Stimulated activated effector memory CD8-positive, alpha-beta T cell treated with anti-CD3 and anti-CD28 coated beads, Interleukin-12 subunit alpha, Interleukin-12 subunit beta, amount 100 ng/mL, for 72 hours (primary cell): ENCODE measurements at places on chromosomes 11 and 22.
A peak's percentile ranks its signal among the peaks of the same experiment; 100 is the strongest.

DNA sequence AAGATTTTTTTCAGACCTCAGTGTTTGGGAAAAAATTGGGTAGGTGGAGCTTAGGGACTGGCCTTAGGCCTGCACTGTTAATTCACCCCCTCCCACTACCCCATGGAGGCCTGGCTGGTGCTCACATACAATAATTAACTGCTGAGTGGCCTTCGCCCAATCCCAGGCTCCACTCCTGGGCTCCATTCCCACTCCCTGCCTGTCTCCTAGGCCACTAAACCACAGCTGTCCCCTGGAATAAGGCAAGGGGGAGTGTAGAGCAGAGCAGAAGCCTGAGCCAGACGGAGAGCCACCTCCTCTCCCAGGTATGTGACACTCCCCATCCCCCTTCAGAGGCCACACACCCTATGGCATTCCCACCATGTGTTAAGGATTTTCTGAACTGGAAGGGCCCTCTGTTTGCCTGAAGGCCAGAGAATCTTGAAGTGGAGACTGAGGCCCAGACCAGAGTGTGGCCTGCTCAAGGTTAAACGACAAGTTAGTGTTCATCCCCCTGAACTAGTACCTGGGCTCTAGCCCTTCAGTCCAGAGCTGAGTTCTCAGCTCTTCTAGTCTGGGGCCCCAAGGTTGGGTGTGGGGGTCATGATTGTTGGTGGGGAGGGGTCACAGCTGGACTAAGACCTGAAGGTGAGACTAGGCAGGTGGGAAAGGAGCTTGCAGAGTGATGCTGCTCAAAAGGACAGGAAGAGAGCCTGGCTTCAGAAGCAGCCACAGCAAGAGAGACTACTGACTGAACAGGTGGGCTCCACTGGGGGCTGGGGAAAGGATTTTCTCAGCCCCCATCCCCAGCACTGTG is 2.3 kb upstream of the FOLR1 start:
- no peak for DNase-seq

- no peak for DNase-seq
Observed at GRCh38 chr11:44865866-44866272, 84.8 kb downstream of the TP53I11 start.

DNA sequence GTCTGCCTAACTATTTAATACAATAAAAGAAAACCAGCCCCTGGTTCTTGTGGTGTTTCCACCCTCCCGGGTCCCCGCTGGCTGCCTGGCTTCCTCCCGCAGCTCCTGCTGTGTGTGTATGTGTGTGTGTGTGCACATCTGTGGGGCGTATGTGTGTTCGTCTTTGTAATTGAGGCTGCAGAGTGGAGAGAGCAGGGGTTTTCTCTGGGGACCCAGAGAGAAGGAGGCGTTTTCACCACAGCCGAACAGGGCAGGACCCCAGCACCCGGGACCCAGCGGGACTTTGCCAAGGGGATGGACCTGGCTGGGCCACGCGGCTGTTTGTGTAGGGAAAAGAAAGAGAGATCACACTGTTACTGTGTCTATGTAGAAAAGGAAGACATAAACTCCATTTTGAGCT is 42.7 kb downstream of the IGLL1 start:
- DNase-seq, result no peak

- DNase-seq, result no peak
Observed at GRCh38 chr11:78332174-78332866, 85.3 kb downstream of the GAB2 start.

DNA sequence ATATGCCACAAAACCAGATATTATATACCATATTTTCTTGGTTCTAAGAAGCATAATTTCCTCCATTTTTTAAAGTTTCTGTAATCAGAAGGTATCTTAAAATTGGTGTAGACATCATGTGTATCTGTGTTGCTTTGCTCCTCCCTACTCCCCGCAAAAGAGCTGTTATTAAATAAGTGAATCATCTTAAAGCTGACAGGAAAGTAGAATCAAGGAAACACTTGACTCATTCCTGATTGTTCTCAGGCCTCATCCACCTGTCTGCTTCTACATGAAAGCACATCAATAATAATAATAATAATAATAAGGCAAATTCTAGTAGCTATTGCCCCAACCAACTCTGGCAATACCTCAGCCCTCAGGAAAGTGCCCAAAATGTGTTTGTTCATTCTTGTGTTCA is 26.2 kb upstream of the GUCY1A2 start:
- DNase-seq, result no peak

DNA sequence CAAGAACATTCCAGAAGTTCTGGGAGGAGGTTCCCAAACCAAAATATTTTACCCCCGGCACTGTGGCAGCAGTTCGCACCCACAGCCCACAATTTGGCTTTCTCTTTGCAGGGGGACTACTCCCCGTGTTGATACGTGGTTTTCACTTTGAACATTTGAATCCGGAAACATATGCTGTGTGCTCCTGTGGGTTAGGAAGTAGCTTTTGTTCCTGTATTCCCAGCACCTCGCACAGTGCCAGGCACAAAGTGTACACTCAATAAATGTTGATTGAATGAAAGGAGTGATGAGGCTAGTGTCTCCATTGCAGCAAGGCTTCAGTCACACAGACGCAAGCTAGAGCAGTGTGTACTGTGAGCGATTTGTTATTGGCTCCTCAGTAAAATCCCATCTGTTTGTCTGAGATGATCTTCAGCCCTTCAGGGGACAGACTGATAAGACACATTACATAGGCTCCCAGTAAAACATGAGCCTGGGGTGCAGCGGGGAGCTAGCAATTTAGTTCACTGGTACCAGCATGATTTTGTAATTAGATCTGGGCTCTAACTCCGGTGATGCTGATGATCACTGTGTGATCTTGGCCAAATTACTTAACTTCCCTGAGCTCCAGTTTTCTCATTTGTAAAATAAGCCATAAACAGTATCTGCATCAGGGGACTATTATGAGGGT is 2.2 kb downstream of the LAYN start:
- no peak for DNase-seq

GRCh38 chr11:955154-956063 is 29.7 kb downstream of the AP2A2 start:
- no peak for DNase-seq

DNA sequence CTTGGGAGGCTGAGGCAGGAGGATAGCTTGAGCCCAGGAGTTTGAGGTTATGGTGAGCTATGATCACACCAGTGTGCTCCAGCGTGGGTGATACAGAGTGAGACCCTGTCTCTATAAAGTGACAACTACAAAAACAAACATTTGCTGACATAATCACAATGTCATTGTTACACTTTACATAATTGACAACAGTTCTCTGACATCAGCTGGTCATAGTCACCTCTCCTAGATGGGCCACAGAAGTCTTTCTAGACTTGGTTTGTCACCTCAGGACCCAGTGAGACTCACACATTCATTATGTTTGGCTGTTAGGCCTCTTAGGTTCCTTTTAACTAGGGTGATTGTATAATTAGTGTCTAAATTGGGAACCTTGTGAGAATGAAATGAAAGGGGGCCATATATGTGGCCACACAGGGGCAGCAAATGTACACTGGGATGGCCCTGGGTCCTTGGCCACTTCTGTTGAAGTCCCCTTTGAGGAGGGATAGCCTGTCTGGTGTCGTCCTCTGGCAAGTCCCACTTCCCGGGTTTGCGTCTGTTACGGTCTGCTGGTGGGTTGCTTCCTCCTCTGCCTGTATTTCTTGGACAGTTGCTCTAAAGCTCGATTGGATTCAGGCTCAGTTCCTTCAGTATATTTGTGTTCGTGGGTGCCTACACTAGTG is 5.8 kb upstream of the PPIL2 start:
- DNase-seq, result no peak

- DNase-seq, result no peak
Observed at GRCh38 chr11:31768749-31769640, 42.1 kb downstream of the PAX6 start.

- no peak for DNase-seq
Observed at GRCh38 chr11:120442031-120442430, 69.5 kb upstream of the GRIK4 start.

DNA sequence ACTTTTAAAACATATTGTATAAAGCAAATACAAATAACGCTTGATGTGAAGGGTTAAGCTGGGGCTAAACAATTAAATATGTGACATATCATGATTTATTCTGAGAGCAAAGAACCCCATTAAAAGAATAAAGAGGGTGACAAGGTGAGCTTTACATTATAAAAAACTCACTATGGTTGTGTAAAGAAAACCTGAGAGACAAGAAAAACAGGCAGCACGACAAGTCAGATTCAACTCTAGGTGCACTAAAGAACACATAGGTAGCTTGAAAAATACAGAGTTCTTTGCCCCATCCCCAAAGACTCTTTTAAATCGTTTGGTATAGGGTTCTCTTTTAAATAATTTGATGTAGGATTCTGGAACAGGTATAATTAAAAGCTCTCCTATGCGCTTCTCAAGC is 63.5 kb downstream of the LUZP2 start:
- no peak for DNase-seq

DNA sequence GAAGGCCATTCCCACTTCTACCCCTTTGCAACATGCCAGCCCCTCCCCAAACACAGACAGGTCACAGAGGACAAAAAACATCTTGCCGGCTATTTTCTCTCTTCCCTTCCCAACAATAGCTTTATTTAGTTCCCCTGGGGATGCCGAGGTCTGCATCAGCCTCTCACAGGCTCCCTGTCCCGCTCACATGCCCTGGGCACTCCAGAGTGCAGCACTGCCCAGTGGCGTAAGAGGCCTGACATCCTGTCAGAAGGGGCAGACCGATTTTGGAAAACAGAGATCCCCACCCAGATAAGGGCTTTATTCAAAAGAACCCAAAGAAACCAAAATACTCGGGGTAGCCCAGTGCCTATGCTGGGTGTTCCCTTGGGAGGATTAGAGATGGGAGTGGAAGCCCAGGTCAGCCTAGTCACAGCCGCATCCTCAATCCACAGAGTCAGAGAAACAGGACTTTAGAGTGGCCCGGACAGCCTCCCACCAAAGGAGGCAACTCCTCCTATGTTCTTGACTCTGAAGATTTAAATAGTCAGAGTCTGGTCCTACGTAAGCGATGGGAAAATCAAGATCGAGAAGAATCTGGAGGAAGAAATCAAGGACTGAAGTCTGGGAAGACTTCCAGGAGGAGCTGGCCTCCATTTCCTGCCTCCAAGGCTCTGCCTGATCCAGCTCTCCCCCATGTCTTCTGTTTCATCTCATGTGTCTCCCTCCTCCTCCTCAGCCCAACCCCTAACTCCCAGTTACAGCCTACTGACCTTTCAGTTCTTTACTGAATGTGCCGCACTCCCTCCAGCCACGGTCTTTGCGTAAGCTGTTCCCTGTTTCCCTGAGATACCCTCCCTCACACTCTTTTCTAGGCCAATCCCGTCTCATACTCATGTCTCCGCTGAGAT is 129.3 kb downstream of the FBXO7 start:
- DNase-seq, result no peak

DNA sequence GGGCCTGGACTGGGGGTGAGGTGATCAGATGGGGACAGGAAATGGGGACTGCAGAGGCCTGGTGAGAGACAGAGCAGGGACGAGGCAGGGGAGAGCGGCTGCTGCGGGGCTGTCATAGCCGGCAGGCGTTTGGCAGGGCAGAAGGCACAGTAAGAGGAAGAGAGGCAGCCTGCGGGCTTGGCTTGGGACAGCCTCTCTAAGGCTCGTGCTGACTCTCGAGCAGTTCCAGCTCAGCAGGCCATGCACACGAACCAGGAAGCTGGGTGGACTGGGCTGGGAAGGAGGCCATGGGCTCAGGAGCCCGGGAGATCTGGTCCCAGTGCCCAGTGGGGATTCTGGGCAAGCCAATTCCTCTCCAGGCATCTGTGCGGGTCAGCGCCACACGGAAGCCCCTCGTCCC is 19.6 kb upstream of the EIF3D start:
- no peak for DNase-seq

DNA sequence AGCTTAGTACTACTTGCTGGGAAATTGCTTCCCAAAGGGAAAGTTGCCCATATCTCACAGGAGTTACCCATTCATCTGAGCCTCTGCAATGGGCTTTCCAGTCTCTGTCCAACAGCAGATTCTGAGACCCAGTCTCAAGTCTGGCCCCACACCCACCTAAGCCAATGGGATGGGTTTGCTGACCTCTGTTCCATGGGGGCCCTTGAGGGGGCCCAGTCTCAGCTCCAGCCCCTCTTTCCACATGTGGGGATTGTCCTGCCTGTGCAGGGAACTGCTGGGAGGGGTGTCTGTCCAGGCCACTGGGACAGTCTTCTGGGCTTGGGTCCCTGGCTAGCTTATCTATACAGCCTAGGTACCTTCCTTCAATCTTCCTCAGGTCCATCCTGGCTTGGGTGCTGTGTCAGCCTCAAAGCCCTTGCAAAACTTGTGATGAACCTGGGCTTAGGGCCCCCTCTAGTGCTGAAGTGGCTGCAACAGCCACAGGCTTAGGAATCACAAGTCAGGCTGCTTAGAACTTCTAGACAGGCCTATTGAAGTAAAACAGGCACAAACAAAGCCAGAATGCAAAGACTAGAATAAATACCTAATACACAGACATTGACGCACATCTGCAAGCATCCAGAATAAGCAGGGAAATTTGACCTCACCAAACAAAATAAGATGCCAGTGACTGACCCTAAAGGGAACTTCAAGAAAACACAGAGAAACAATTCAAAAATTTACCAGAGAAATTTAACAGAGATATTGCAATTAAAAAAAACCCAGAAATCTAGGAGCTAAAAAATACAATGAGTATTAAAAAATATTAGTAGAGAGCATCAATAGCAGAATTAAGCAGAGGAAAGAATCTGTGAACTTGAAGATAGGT is 11.7 kb upstream of the PATL1 start:
- peak; percentile 14 for DNase-seq

DNA sequence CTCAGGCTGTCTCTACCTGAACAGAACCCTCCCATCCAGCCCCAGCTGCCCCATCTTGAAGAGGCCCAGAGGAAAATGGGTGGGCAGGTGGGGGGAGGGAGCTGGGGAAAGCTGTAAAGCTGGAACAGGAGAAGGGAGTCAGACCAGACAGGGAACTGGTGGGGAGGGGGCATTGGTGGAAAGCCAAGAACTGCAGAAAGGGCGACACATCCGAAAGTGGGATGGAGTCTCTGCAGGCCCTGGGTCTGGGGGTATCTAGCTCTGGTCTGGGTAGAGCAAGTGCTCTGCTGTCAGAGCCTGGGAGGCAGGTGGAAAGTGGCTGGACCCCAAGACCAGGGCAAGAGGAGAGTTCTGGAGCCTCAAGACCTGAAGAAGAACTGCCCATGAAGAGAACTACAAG is 7.7 kb downstream of the TMPRSS13 start:
- no peak for DNase-seq

- no peak for DNase-seq
Observed at GRCh38 chr11:122234257-122234656, 118.2 kb upstream of the BLID start.

- DNase-seq, result no peak
Observed at GRCh38 chr22:43144949-43145348, 1.8 kb upstream of the MCAT start.
